ENCODE measurements at places on chromosomes 3 and 15. TPM values are rescaled to one million over a fixed set of nuclear protein-coding genes. Genes with fewer than 3 reads are reported as not detected.

DNA sequence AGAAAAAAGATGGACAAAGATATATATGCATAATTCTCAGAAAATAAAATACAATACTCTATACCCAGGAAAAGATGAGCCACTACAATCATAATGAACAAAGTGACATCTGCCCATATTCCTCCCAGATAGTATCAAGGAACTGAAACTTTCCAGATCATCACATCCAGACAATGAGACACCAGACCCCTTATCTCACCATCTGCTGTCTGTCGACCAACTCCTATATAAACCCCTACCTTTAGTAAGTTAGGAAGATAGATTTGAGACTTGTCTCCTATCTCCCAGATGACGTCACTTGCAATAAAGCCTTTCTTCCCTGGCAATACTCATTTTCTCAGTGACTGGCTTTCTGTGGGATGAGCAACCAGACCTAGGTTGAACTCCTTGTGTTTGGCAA, 1071.6 kb downstream of the PLOD2 start:
- H3K27ac ChIP-seq: no peak overlapping the region
- H3K4me1 ChIP-seq: no peaks in the 10 kb centered on the region
- no peak overlapping the region for H3K4me3 ChIP-seq
- H3K36me3 ChIP-seq: no peaks in the 10 kb centered on the region
- H3K27me3 ChIP-seq: no peaks in the 10 kb centered on the region

DNA sequence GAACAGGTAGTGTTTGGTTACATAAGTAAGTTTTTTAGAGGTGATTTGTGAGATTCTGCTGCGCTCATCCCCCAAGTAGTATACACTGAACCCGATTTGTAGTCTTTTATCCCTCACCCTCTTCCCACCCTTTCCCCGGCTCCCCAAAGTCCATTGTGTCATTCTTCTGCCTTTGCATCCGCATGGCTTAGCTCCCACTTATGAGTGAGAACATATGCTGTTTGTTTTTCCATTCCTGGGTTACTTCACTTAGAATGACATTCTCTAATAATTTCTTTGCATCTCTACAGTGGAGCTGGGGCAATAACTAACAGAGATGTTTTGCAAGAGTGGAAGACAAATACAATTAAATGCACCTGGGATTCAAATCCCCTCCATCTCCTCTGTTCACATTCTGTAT, 93.2 kb downstream of the TP63 start:
- no peak overlapping the region for H3K4me3 ChIP-seq
- no peak overlapping the region for H3K27ac ChIP-seq
- H3K36me3 ChIP-seq: no peaks in the 10 kb centered on the region
- H3K4me1 ChIP-seq: no peaks in the 10 kb centered on the region
- DNase-seq: no peak

Gene TMEM207
- total RNA-seq: not detected

- peaks cover 2% of the 10 kb centered on the region for H3K27me3 ChIP-seq
- no peaks in the 10 kb centered on the region for H3K4me1 ChIP-seq
- no peaks in the 10 kb centered on the region for H3K36me3 ChIP-seq
Measured at GRCh38 chr3:194177141-194177540, 41.2 kb downstream of the HES1 start.

DNA sequence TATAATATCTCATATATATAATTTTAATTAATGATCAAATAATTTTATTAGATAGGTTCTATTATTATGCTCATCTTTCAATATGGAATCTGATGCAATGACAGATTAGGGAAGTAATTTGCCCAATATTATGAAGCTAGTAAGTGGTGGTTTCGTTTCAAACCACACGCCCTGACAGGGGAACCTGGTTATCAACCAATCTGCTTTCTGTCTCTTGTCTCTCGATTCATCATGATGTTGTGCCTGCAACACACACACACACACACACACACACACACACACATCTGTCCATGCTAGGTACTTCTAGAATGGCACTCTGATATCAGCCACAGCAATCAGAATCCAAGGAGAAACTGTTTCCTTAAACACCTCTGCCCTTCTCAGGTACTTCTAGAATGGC, 128.4 kb downstream of the ZBBX start:
- no peak overlapping the region for H3K4me3 ChIP-seq
- no peak for DNase-seq
- H3K27ac ChIP-seq: no peak overlapping the region
- no peaks in the 10 kb centered on the region for H3K4me1 ChIP-seq
- H3K27me3 ChIP-seq: no peaks in the 10 kb centered on the region

GRCh38 chr3:54905920-54906319, 21.9 kb downstream of the LRTM1 start:
- H3K4me3 ChIP-seq: no peak overlapping the region
- no peak for DNase-seq
- H3K27me3 ChIP-seq: no peaks in the 10 kb centered on the region
- no peaks in the 10 kb centered on the region for H3K36me3 ChIP-seq

DNA sequence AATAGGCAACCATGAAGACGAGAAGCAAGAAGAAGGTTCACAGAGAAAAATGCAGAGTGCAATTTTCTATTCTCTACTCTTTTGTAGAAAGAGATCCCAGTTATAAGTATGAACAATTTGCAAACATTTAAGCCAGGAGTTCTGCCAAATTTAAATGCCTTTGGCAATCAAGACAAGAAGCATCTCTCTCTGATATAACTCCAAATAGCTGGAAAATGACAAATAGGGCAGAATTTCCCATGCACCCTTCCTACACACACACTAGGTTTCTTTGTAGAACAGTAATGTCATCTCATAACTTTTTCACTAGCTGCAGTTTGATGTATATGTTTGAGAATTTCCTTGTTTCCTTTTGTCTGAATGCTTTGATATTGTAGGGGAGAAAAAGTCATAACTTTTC, 333.5 kb upstream of the AZI2 start:
- no peaks in the 10 kb centered on the region for H3K36me3 ChIP-seq
- H3K4me1 ChIP-seq: no peaks in the 10 kb centered on the region
- H3K27me3 ChIP-seq: no peaks in the 10 kb centered on the region
- no peak for DNase-seq
- no peak overlapping the region for H3K27ac ChIP-seq

DNA sequence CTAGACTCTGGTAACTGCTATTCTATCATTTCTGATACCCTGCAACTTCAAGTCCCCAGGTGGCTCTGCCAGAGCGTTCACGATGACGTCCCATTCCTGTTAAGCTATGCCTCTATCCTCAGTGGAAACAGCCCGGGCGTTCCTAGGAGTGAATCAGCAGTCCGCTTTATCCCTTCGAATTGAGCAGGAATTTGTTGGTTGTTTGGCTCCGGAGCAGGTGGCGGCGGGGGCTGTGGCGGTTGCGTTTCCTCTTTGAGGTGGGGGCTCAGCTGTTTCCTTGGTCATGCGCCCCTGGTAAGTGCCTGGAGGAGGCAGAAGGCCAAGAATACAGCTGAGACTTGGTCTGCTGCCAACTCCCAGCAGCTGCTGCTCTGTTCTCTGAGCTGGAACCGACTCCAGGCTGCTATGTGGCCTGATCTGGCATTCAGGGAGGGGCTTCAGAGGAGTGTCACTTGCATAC, 25.2 kb downstream of the ARPP21 start:
- no peak overlapping the region for H3K4me3 ChIP-seq
- no peak overlapping the region for H3K27ac ChIP-seq
- no peak for DNase-seq
- H3K27me3 ChIP-seq: no peaks in the 10 kb centered on the region
- H3K36me3 ChIP-seq: no peaks in the 10 kb centered on the region

GRCh38 chr3:115999613-116000012, 376.3 kb downstream of the GAP43 start:
- H3K4me3 ChIP-seq: no peak overlapping the region
- H3K27ac ChIP-seq: no peak overlapping the region
- DNase-seq: no peak

GRCh38 chr3:46865031-46865507, 1.8 kb upstream of the MYL3 start:
- no peak overlapping the region for H3K4me3 ChIP-seq
- H3K27ac ChIP-seq: no peak overlapping the region
- no peaks in the 10 kb centered on the region for H3K36me3 ChIP-seq
- peaks cover 1% of the 10 kb centered on the region for H3K27me3 ChIP-seq
- no peak for DNase-seq

- no peak for DNase-seq
- H3K27me3 ChIP-seq: no peaks in the 10 kb centered on the region
- no peak overlapping the region for H3K27ac ChIP-seq
- no peak overlapping the region for H3K4me3 ChIP-seq
- H3K36me3 ChIP-seq: no peaks in the 10 kb centered on the region
- no peaks in the 10 kb centered on the region for H3K4me1 ChIP-seq
Measured at GRCh38 chr3:81886081-81886480, 124.6 kb upstream of the GBE1 start.

DNA sequence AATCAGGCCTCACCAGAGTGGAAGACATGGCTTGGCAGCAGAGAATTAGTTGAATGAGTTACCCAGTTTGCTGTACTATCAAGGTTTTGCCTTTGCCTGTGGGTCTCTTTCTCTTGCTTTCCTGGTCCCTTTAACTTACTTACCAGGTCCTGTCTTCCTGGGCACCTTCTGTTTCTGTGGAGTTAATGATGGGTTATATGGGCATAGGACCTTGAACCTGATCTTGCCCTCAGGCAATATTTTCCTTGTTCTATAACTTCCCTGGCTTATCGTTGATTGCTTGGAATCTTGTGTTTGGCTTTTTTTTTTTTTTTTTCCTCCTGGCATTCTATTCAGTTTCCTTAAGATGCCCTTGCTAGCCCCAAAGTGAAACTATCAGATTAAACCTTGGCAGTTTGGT, 106.8 kb downstream of the HHLA2 start:
- H3K27me3 ChIP-seq: peaks cover 1% of the 10 kb centered on the region
- H3K36me3 ChIP-seq: peaks cover 6% of the 10 kb centered on the region
- DNase-seq: no peak

DNA sequence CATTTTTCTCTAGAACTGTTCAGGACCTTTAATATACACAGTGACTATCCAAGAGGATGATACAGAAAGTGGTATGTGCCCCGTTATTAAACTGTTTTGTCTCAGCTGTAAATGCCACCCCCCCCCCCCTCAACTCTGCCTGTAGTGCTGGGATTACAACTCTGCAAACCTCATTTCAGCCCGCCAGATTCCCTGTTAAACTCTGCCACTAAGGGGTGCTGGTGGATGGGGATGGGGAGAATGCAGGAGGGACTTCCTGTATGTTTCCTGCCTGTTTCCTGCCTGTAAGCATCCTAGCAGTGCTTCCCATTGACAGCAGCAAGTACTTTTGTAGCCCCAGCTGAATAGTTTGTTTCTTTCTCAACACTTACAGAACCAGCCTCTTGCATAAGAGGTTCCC, 301.7 kb upstream of the RORA start:
- H3K36me3 ChIP-seq: no peaks in the 10 kb centered on the region
- peaks cover 11% of the 10 kb centered on the region for H3K27me3 ChIP-seq
- no peaks in the 10 kb centered on the region for H3K4me1 ChIP-seq

Gene NAALADL2
- 0.44 TPM for total RNA-seq

Gene CCDC54
- not detected for total RNA-seq

DNA sequence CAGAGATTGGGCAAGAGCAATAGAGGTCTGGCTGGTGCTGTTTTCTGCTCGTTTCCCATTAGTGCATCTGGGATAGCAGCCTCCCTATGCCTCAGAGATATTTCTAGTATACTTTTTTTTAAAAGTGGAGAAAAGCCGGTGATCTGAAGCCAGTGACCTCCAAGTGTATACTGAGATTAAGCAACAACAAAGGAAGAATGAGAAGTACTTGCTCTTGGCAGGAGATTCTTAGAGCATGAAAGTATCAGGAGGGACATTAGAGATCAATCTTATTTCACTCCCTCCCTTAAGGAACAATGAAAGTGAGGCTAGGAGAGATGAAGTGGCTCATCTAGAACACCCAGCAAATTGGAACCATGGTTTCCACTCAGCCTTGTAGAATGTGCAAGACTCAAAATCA, 423.3 kb downstream of the SOX2 start:
- DNase-seq: no peak
- no peaks in the 10 kb centered on the region for H3K36me3 ChIP-seq
- H3K4me3 ChIP-seq: no peak overlapping the region
- no peaks in the 10 kb centered on the region for H3K4me1 ChIP-seq

- no peak overlapping the region for H3K4me3 ChIP-seq
- no peaks in the 10 kb centered on the region for H3K27me3 ChIP-seq
- no peaks in the 10 kb centered on the region for H3K4me1 ChIP-seq
- DNase-seq: no peak
- no peak overlapping the region for H3K27ac ChIP-seq
- no peaks in the 10 kb centered on the region for H3K36me3 ChIP-seq
Measured at GRCh38 chr3:180180795-180181194, 144.1 kb upstream of the PEX5L start.

- H3K4me1 ChIP-seq: peaks cover 15% of the 10 kb centered on the region
- peak overlapping the region; percentile 53 for H3K27ac ChIP-seq
- peaks cover 49% of the 10 kb centered on the region for H3K36me3 ChIP-seq
Measured at GRCh38 chr3:47825590-47825989, 22.7 kb downstream of the DHX30 start.

GRCh38 chr15:100732211-100733055, 130.0 kb downstream of the ASB7 start:
- H3K36me3 ChIP-seq: no peaks in the 10 kb centered on the region
- H3K4me1 ChIP-seq: no peaks in the 10 kb centered on the region
- H3K27ac ChIP-seq: no peak overlapping the region
- no peak for DNase-seq
- H3K4me3 ChIP-seq: no peak overlapping the region

DNA sequence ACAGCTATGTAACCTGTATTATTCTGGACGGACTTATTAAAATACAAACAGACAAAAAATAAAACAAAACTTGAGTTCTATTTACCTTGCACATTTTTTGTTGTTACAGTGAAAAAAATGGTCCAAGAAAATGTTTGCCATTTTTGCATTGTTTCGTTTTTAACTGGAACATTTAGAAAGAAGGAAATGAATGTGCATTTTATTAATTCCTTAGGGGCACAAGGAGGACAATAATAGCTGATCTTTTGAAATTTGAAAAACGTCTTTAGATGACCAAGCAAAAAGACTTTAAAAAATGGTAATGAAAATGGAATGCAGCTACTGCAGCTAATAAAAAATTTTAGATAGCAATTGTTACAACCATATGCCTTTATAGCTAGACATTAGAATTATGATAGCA, 17.1 kb downstream of the LMOD3 start:
- DNase-seq: no peak
- no peaks in the 10 kb centered on the region for H3K27me3 ChIP-seq
- H3K4me3 ChIP-seq: no peak overlapping the region
